ENCODE measurements at places on chromosomes 13 and 19.

DNA sequence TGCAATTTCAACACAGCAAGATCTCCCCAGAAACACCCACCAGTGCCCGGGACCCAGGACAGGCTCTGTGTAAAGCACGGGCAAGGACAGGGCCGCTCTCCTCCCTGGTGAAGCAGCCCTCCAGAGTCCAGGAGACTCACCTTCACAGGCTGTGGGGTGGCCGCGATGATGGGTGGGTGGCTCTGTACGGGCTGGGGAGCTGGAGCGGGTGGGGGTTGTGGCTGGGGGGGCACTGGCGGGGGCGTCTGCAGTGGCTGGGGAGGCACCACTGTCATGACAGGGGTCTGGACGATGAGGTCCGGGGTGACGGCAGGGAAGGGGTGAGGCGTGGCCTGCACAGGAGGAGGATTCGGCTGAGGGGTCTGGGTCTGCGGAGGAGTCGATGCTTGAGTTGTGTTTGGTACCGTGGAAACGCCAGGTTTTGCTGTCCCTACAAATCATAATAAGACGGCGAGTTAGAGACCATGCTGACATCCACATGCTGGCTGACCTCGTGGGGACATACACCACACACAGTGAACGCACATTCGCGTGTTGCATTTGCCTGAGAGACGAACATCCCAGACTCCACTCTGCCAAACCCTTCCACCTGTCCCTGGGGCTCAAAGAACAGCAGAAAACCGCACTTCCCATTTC, 33.1 kb upstream of the EPHX3 start:
- no peak for DNase-seq

DNA sequence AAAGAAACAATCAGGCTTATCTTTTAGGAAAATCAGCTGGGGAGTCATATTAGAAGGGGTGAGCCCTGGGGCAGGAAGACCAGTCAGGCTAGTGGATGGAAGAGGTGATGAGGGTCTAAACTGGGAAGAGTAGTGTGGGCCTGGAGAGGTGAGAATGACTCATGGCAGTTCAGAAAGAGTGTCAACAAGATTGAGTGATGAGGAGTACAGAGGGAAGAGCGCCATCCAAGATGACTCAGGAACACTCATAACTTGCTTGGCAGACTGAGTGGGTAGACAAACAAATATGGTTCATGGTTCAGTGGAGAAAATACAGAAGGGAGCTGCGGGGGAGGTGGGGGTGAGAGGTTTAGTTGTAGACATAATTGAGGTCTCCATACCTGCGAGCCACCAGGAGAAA, 17.3 kb upstream of the CLDN10 start:
- DNase-seq: no peak

GRCh38 chr19:3360421-3361383, 5.7 kb upstream of the NFIC start:
- DNase-seq: peak; percentile 55

DNA sequence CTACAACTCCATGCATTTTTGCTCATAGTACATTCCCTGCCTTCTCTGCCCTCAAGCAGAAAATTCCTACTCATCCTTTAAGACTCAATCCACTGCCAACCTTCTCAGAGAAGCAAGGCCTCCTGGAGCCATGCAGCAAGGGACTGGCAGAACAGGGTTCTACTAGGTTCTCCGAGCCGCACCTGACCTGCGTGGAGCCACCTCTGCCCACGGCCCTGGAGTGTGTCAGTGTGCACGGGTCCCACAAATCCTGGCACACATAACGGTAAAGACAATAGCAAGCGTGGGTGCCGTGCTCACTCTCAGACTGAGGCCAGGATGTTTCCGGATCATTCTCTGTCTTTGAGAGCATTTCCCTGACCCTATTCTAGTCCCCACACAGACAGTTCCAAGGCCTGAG, 30.0 kb downstream of the SOX1 start:
- DNase-seq: no peak

- DNase-seq: no peak
These were observed 40.8 kb downstream of the CHST8 start for GRCh38 chr19:33662391-33663092.

- DNase-seq: no peak
These were observed 53.0 kb downstream of the LRCH1 start for GRCh38 chr13:46605825-46606554.

DNA sequence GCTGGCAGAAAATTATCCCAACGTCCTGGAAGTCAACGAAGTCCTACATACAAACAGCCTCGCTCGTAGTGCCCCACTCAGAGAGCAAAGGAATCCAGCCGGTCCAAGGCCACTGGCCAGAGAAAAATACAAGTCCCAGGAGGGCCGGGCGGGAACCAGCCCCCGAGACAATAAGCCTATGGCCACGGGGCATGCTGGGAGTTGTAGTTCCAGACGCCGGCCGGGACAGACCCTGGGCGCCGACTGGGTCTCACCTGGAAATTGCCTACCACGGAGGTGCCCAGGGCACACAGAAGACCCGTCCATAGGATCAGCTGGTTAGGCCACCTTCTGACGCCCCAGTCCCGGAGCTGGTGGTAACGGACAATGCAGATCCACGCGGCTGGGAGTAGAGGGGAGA, 5.4 kb downstream of the TMEM150B start:
- DNase-seq: no peak

GRCh38 chr13:41995946-41996345, 35.0 kb upstream of the VWA8 start:
- no peak for DNase-seq

GRCh38 chr19:44666852-44667556, 4.3 kb upstream of the CEACAM19 start:
- DNase-seq: no peak

DNA sequence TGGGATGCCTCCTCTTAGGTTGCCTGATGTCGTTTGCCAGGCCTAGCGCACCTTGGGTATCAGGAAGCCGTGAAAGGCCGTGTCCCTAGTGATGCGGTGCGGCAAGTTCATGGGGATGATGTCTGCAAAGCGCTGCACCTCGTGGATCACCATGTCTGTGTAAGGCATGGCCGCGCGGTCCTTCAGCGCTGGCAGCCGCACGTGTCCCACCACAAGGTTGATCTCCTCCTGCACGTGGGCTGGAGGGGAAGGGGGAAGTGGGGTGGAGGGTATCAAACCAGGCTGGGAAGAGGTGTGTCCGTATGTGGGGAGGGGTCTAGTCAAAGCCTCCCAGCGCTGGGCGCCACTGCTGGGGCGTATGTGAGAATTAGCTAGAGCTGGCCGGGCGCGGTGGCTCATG, 23.2 kb downstream of the EGLN2 start:
- DNase-seq: no peak

DNA sequence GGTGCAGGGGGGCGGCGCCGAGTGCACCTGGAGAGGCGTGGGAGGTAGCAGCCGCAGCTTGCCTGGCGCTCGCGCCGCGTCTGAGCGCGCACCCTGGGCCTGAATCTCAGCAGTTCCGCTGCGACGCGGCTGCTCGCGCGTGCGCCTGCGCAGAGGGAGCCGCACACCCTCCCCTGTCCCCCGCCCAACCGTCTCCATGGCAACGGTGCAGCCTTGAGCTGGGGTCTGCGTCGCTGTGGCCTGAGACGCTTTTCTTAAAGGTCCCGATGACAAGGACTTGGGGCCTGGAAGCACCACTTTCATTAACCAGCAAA, at the start of gene PNMA8B:
PNMA8B (minus strand) TSS at position 82 of the 314 bp plus-strand sequence. CDS start 402 bp downstream, outside the sequence.
- DNase-seq: no peak

DNA sequence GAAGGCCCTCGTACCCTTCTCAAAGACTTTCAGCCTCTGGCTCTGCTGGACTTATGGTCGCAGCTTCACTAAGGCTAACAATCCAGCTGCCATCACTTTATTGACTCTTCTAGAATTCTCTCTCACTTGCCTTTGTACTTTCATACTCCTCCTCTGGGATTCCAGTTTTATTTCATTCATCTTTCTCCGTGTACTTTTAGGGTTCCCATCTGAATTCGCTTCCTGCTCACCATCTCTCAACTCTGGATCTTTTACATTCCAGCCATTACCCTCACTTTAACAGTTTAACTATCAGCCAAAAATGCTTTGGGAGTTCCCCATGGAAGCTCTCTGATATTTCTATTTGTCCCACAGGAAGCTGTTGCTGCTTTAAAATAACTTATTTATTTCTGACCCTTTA, 149.3 kb upstream of the KL start:
- DNase-seq: no peak

DNA sequence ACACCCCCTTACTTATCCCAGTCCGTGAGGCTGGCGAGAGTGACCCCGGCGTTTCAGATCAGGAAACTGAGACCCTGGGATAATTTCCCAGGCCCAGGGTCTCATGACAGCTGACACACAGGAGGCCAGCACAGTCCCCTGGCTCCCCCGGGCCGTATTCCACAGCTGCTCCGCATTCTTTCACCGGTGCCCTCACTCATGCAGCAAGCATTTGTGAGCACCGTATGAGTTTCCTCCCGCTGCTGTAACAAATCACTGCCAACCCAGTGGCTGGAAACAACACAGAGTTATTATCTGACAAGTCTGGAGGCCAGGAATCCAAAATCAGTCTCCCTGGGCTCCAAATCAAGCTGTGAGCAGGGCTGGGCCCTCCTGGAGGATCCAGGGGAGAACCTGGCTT, 21.3 kb downstream of the GADD45B start:
- DNase-seq: no peak

- no peak for DNase-seq
These were observed 94.3 kb downstream of the FAM216B start for GRCh38 chr13:42875475-42876269.

GRCh38 chr13:45369116-45369515, 28.1 kb upstream of the TPT1 start:
- no peak for DNase-seq

GRCh38 chr13:98241976-98242375, 64.9 kb upstream of the RNF113B start:
- no peak for DNase-seq

- DNase-seq: no peak
These were observed 222.9 kb downstream of the GGACT start for GRCh38 chr13:100365680-100366079.

DNA sequence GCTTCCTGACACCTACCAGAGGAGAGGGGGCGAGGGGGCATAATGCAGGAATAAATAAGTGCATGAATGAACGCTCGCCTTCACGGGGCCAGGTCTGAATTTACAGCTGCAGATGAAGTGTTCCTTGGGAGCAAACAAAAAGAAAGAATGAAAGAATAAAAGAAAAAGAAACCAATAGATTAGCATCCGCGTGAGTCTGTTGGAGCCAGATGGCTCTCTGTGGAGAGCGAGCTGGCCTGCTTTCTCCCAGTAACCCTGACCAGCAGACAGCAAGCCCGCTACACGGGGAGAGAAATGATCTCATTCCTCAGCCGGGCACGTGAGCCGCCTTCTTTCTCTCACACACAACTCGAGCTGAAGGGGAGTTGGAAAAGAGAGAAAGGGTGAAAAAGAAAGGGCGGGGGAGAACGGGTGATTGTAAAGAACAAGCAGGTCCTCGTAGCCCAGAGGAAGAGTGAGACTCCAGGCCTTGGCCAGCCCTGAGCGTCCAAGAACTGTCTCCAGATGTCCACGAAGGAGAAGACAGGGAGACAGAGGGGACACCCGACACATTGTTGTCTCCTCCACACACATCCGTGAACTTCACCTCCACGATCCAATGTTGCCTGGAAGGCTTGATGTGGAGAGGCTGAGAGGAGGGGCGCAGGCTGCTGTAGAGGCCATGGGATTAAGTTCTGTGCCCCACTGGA, 81.4 kb downstream of the RNASEH2B start:
- no peak for DNase-seq

GRCh38 chr19:4567584-4568071, 8.1 kb upstream of the SEMA6B start:
- peak; percentile 20 for DNase-seq

DNA sequence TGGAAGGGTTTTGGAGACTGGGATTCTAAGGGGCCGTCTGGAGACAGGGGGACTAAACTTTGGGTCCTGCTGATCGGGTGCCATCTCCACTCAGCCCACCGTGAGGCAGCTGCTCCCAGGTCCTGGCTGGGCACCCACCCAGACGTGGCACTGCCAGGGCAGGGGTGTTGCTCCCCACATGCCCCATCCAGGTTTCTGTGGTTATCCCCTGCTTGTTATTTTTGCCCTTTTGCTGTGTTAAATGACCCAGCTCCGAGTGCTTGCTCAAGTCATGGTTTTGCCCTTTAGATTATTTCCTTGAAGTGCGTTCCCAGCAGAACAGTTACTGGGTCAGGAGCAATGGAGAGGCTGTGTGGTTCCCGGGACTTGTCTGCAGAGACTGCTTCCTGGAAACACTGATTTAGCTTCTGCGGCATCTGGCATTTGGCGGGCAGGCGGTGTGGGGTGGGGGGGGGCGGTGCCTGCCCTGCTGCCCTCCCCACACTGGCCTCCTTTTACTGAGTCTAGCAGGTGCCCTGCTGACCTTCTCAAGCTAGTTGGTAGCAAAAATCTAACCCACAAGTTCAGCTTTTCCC, 1.9 kb downstream of the RAB11B start:
- no peak for DNase-seq

- DNase-seq: no peak
These were observed 67.9 kb upstream of the ZNF724 start for GRCh38 chr19:23318143-23318542.

DNA sequence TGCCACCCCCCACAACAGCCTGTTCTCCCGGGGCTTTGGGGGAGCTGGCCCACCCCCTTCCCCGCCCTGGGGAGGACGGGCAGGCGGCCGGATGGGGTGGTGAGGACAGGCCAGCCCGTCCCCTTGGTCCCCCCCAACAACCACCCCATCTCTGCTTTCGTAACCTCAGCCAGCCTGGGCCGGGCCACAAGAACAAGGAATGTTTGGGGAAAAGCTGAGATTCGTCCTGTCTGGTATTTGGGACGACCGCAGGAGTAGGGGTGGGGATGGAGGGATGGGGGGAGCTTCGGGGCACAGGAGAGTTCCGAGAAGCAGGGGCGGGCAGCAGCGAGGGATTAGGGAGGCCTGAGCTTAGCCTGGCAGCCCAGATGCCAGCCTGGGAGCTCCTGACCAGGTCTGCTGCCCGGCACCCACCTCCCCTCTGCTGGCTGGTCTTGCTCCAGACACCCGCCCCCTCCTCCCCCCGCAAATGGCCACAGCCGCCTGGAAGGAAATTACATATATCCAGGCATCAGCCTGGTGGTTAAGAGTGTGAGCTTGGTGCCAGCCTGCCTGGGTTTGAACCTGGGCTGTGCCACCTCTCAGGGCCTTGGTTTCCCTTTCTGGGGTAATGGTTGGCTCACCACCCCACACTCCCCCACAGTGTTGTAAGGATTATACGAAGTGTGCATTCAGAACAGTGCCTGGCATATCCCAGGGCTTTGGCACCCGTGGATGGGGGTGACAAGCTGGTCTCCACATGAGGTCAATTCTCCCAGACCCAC, at the start of gene PODNL1:
PODNL1 (minus strand) TSS at position 117 of the 764 bp plus-strand sequence. CDS start 236 bp downstream, outside the sequence.
- DNase-seq: no peak

DNA sequence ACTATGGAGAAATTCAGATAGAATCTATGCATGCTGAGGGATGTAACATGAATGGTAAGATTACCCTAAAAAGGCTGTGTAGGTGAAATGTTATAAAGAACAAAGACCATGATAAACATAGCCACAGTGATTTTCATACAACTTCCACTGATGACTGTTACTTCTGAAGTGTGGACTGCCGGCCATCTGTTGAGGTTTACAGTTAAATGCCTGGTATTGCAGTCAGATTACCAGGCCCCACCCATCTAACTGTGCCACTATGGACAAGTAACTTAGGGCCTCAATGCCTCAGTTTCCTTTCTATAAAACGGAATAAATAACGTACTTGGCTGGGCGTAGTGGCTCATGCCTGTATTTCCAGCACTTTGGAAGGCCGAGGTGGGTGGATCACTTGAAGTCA, 395.6 kb downstream of the KLF12 start:
- no peak for DNase-seq

Measured in NCI-H446 (cell line).